Glutamatergic neuron (in vitro differentiated cells): ENCODE measurements at places on chromosomes 3 and 15. TPM values are rescaled to one million over a fixed set of nuclear protein-coding genes. Genes with fewer than 3 reads are reported as not detected.

DNA sequence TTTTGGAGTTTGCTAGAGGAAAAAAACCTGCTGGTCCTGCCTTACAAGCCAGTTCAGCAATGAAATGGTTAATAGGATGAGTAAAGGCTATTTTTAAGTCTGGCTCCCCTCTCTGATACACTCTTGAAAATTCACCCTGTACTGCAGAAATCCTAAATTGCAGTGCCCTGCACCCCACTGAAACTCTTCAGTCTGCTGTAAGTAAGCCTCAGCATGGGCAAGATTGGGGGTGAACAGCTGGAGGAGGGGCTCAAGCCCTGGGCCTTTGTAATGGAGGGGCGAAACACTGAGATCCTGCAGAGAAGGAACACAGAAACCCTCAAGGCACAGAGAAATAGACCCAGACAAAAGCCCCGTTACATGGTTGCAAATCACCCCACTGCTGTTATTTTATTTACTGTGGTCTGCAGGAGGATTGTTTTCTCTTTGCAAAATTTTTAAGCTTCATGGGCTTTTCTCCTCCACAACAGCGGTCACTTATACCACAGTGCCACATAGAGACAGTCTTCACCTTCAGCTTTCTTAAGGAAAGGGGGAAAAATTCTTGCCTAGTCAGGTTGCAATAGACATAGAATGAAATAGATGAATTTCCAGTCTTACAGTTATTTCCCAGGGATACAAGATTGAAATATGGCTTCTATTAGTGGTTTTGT, 45.0 kb downstream of the SOX2 start:
- no peaks in the 10 kb centered on the region for H3K36me3 ChIP-seq
- no peak for DNase-seq
- no peak overlapping the region for H3K4me3 ChIP-seq
- H3K27me3 ChIP-seq: peaks cover 1% of the 10 kb centered on the region

GRCh38 chr15:91866971-91867372, 13.5 kb downstream of the SLCO3A1 start:
- H3K27me3 ChIP-seq: peaks cover 2% of the 10 kb centered on the region
- H3K4me3 ChIP-seq: no peak overlapping the region
- H3K4me1 ChIP-seq: peaks cover 42% of the 10 kb centered on the region
- H3K27ac ChIP-seq: no peak overlapping the region
- peaks cover 6% of the 10 kb centered on the region for H3K36me3 ChIP-seq
- no peak for DNase-seq

DNA sequence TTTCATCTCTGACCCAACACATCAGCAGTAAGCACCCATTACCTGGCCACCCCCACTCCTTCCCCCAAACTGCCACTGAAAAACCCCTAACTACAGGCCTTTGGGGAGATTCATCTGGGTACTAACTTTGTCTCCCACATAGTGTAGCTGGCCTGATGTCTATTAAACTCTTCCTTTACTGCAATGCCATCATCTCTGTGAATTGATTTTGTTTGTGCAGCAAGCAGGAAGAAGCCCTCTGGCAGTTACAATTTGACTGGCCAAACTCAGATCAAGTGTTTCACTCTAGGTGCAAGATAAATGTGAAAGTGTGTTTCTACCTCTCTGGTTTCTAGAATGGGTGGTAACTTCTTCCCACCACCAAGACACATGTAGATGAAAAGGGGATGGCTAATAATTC, 26.7 kb upstream of the OR5K4 start:
- DNase-seq: no peak
- H3K36me3 ChIP-seq: no peaks in the 10 kb centered on the region
- H3K4me3 ChIP-seq: no peak overlapping the region
- H3K4me1 ChIP-seq: no peaks in the 10 kb centered on the region

DNA sequence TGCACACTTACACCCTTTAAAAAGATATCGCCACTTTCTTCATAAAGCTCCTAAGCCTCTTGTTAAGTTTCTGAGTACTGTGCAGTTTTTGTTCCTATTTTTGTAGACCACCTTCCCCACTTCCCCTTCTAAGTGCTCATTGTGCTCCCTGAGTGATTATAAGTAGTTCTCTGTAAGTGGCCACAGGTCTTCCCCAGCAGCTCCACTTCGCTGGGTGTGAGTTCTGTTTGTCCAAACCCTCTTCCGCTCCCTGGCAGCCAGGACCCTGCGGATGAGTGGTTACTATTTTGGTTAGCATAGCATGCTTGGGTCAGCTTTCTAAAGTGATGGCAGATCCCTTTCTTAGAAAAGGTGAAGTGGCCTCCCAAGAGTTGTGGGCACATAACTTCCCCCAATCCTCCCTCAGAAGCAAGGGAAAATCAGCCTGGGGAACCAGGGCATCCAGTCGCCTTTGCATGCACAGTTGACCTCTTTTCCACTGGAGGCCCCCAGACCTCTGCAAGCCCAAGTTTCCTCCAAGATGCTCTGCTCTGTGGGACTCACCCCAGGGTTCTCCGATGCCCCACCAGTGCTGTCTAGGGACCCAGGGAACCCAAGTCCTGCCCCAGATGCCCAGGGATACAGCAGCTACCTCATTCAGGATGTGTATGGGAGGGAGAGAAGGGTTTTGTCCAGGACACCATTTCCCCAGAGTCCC, 69.6 kb downstream of the ATP10A start:
- H3K4me3 ChIP-seq: no peak overlapping the region
- DNase-seq: no peak
- H3K4me1 ChIP-seq: peaks cover 16% of the 10 kb centered on the region
- peaks cover 1% of the 10 kb centered on the region for H3K27me3 ChIP-seq
- H3K27ac ChIP-seq: no peak overlapping the region

- H3K4me3 ChIP-seq: peak overlapping the region; percentile 85
- peaks cover 30% of the 10 kb centered on the region for H3K4me1 ChIP-seq
- peaks cover 5% of the 10 kb centered on the region for H3K27me3 ChIP-seq
- peak; percentile 54 for DNase-seq
These were observed 23.5 kb downstream of the MYH15 start for GRCh38 chr3:108486941-108487340.

- DNase-seq: no peak
- H3K36me3 ChIP-seq: no peaks in the 10 kb centered on the region
- no peak overlapping the region for H3K4me3 ChIP-seq
- H3K4me1 ChIP-seq: peaks cover 15% of the 10 kb centered on the region
These were observed 22.9 kb downstream of the MITF start for GRCh38 chr3:69761896-69762767.

GRCh38 chr15:35496585-35496984, 49.4 kb downstream of the DPH6 start:
- H3K36me3 ChIP-seq: no peaks in the 10 kb centered on the region
- H3K27ac ChIP-seq: no peak overlapping the region
- peaks cover 2% of the 10 kb centered on the region for H3K4me1 ChIP-seq
- DNase-seq: no peak

The CRYGS gene
- 3.7 TPM for total RNA-seq

DNA sequence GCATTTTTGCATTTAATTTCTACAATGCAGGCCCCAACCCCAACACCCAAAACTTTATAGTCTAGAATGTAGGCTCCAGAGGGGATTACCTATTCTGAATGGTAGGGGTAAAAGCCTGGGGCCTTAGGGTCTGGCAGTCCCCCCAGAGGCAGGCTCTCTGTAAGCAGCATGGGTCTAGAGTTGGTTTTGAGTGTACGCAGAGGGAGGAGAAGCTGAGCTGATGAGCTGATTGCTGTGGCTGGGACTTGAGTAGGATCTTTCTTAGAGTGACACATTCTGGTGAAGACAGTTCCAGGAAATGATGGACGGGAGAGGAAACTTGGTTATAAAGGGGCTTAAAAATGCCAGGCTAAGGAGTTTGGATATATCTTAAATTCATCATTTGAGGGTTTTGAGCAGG, 2.1 kb downstream of the LPP start:
- no peak overlapping the region for H3K4me3 ChIP-seq
- no peak for DNase-seq
- H3K4me1 ChIP-seq: no peaks in the 10 kb centered on the region

The P2RY13 gene
- total RNA-seq: not detected

DNA sequence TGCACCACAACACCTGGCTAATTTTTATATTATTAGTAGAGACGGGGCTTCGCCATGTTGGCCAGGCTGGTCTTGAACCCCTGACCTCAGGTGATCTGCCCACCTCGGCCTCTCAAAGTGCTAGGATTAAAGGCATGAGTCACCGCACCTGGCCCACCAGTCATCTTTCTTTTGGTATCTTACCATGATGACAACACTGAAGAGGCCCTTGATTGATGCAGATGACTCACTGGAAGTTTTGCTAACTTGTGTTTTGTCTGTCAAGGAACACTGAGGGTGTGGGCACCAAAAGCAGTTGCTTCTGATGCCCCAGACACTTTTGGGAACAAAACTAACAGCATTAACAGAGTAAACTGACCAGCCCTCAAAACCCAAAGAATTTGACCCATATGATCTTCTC, 88.3 kb downstream of the MYO5A start:
- H3K4me1 ChIP-seq: no peaks in the 10 kb centered on the region
- H3K4me3 ChIP-seq: no peak overlapping the region
- no peak overlapping the region for H3K27ac ChIP-seq

- peak overlapping the region; percentile 76 for H3K4me3 ChIP-seq
- peak overlapping the region; percentile 89 for H3K27ac ChIP-seq
- peaks cover 28% of the 10 kb centered on the region for H3K4me1 ChIP-seq
- H3K27me3 ChIP-seq: peaks cover 2% of the 10 kb centered on the region
These were observed 452.1 kb upstream of the KCNMB2 start for GRCh38 chr3:178083906-178084866.

The PGBD4 gene
- total RNA-seq: 1.7 TPM

The RASGRF1 gene
- total RNA-seq: 0.32 TPM
